Nucleus accumbens (tissue), 56 donors: ENCODE measurements at places on chromosomes 3 and 15.

DNA sequence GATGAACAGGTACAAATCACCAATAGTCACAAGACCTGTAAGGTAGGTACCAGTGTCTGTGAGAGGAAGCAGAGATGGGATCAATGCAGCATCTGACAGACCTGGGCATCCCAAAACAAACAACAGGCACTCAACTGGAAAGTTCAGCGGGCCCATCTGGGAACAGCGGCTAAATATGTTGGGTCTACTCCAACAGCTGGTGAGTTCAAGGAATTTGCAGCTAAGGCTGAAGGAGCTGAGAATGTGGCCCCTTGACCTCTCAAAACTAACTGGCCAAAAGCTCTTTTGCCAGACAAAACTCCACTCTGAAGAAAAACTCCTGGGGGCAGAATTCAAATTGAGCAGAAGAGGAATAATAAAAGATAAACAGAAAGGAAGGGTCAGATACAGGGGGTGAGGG, 24.4 kb downstream of the AVEN start:
- no peak for DNase-seq

- DNase-seq = no peak
Observed at GRCh38 chr3:23455084-23455483, 252.0 kb downstream of the UBE2E2 start.

DNA sequence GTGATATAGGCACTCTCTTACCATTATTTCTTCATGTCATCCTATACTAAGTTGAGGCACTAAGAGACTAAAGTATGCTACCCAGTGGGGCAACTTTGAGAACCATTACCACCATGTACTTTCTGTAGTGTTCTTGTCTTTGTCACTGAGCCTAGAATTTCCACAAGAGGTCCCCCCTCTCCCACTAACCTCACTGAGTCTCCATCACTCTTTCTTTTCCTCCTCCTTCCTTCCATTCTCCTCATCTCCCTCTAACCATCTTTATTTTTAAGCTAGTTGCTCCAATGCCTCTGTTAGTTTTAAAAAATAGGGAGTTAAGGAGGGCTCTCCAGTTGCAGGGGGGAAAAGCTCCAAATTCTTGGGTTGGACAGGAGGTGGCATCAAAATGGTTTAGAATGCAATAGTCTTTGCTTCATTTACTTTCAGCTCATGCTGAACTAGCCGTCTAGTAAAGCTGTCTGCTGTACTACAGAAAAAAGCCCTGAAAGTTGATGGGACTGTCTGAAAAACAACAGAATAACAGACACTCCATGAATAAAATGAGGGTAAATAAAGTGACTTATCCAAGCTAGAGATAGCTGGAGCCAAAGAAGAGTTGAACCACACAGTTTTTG, 85.1 kb upstream of the MYRIP start:
- DNase-seq = no peak

- no peak for DNase-seq
Observed at GRCh38 chr3:34212175-34212574, 413.7 kb downstream of the PDCD6IP start.

DNA sequence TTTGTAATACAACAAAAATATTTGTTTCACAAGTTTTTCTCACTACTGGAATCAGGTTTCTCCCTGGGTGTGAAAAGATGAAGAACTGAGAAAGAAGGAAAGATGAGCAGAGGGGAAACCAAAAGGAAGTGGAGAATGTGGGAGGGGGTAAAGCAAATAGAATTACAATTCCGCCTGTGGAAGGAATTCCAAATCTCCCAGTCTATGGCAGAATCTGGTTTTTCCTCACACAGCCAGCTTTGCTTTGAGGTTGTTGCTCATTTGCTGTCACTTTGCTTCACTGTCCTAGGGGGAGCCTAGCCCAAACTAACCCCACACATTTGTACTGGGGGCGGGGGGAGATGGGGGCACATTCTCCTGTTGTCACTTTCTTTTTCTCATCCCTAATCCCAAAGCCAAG, 43.9 kb downstream of the RPL22L1 start:
- DNase-seq = no peak

- DNase-seq = no peak
Observed at GRCh38 chr15:48265135-48265534, 59.0 kb downstream of the SLC12A1 start.

GRCh38 chr3:156359368-156359767, 195.5 kb downstream of the SSR3 start:
- no peak for DNase-seq

DNA sequence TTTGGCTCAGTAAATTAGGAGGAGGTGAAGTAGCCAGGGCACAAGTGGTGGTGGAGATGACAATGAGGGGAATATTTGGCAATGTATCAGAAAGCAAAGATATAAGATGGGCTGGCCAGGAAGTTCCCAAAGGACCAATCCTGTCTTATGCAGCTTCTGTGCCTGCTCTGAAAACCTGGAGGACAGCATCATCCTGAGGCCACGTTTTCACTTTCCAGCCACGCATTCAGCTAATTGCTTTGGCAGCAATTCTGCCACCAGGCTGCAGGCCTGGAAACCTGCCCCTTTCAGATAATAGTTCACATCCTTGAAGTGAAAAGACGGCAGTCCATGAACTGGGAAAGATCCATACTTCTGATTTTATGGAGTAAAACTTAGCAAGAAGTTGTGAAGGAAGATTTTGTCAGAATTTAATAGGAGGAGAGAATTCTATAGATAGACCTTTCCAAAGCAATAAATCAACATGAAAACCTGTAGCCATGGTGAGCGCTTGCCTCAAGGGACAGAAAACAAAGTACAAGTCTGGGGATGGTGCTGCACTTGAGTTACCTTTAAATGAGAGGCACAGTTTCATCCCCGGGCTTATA, 682.5 kb downstream of the GRM7 start:
- no peak for DNase-seq

DNA sequence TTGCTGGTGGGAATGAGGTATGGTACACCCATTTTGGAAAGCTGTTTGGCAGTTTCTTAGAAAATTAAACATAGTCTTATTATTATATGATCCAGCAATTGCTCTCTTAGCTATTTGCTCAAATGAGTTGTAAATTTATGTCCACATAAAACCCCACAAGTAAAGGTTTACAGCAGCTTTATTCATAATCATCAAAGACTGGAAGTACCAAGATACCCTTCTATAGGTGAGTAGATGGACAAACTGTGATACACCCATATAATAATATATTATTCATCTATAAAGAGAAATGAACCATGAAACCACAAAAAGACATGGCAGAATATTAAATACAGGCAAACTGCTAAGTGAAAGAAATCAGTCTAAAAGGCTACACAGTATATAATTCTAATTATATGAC, 344.7 kb upstream of the CDIN1 start:
- no peak for DNase-seq

DNA sequence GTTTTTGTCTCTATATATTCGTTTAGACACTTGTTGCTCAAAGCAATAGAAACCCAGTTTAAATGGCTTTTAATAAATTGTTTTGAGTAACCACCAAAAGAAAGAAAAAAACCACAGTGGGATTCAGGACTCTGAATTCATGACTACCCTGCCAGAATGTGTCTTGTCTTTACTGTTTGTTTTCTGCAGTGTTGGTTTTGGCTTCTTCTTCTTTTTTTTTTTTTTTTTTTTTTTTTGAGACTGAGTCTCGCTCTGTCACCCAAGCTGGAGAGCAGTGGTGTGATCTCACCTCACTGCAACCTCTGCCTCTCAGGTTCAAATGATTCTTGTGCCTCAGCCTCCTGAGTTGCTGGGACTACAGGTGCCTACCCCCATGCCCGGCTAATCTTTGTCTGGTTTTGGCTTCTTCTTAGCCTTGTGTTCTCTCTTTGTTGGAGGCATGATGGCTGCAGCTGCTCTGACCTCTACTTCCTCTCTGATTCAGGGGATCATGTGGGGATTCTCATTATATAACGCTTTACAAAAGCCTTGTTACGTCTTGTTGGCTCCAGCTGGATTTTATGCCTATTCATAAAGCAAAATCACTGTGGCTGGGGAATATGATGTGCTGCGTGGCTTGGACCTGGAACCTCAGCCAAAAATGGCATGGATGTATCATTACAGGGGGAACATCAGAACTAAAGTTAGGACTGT, 54.0 kb downstream of the PLS1 start:
- DNase-seq = no peak
